CD4-positive, alpha-beta memory T cell (primary cell): ENCODE measurements at places on chromosomes 2 and 18. TPM values are rescaled to one million over a fixed set of nuclear protein-coding genes. Genes with fewer than 3 reads are reported as not detected.

- no peaks in the 10 kb centered on the region for H3K27me3 ChIP-seq
- DNase-seq = no peak
- peaks cover 100% of the 10 kb centered on the region for H3K4me1 ChIP-seq
- no peak overlapping the region for H3K27ac ChIP-seq
- H3K4me3 ChIP-seq = no peak overlapping the region
These were observed 128.5 kb downstream of the SPTBN1 start for GRCh38 chr2:54584598-54584997.

- H3K36me3 ChIP-seq = no peaks in the 10 kb centered on the region
- H3K27me3 ChIP-seq = no peaks in the 10 kb centered on the region
- no peak for DNase-seq
- H3K27ac ChIP-seq = no peak overlapping the region
These were observed 46.4 kb downstream of the ASXL2 start for GRCh38 chr2:25831746-25832449.

DNA sequence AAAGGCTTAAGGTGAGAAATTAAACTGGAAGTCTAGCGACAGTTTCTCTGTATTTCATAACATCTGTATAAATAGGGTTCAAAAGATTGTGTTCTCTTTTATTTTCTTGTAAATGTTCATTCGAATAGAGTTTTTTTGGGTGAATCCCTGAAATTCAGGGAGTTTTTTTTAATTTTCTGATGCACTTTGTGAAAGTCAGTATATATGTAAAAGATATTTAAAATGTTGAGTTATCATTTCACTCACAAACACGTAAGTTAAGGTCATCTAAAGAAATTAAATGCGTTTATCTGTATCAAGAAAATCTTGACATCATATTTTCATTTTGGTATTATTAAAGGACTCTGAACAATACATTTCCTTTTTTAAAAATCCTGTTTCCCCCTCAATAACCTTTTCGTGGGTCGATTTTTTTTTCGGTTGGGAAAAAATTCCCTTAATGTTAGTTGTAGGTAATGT is 3.4 kb downstream of the SP9 start:
- no peak overlapping the region for H3K4me3 ChIP-seq
- peaks cover 75% of the 10 kb centered on the region for H3K4me1 ChIP-seq
- no peaks in the 10 kb centered on the region for H3K36me3 ChIP-seq
- H3K27ac ChIP-seq = no peak overlapping the region

DNA sequence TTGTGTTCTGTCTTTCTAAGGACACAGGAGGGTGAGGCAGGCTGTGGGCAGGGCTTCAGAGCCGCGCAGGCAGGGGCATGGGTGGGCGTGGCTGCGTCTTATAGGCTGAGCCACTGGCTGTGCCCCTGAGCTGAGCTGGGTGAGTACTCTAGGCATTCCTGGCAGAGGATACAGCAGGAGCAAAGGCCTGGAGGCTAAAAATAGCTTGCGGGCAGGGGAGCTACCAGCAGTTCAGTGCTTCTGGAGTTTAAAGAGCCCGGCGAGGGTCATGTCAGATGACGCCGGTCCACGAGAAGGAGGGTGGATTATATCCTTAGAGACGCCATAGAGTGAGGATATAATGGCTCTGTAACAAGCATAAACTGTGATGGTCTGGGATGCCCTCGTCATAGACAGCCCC is 31.5 kb upstream of the PDIA6 start:
- H3K4me1 ChIP-seq = no peaks in the 10 kb centered on the region
- H3K27me3 ChIP-seq = no peaks in the 10 kb centered on the region
- no peak for DNase-seq
- no peak overlapping the region for H3K27ac ChIP-seq
- no peak overlapping the region for H3K4me3 ChIP-seq

- H3K27me3 ChIP-seq = no peaks in the 10 kb centered on the region
- no peak overlapping the region for H3K4me3 ChIP-seq
- H3K27ac ChIP-seq = no peak overlapping the region
- H3K36me3 ChIP-seq = no peaks in the 10 kb centered on the region
These were observed 148.5 kb upstream of the GYPC start for GRCh38 chr2:126507425-126507911.

DNA sequence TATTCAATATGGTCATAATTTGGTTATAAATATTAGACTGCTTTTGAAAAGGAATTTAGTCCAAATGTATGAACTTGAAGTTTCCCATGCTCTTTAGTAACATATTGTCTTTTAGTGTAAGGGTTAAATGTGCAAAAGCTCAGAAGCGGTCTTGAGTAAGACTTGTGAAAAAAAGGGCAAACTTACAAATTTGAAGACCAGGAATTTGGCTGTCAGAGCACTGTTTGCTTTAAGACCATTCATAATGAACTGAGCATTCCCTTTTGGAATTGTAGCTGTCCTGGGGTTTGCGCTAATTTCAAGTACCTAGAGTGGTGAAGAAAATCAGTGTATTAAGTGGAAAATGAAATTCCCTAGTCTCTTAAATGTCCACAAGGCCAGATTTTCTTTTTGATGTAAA is 6.9 kb upstream of the ZEB2 start:
- peaks cover 18% of the 10 kb centered on the region for H3K4me1 ChIP-seq
- H3K4me3 ChIP-seq = no peak overlapping the region
- no peak overlapping the region for H3K27ac ChIP-seq
- no peaks in the 10 kb centered on the region for H3K36me3 ChIP-seq

DNA sequence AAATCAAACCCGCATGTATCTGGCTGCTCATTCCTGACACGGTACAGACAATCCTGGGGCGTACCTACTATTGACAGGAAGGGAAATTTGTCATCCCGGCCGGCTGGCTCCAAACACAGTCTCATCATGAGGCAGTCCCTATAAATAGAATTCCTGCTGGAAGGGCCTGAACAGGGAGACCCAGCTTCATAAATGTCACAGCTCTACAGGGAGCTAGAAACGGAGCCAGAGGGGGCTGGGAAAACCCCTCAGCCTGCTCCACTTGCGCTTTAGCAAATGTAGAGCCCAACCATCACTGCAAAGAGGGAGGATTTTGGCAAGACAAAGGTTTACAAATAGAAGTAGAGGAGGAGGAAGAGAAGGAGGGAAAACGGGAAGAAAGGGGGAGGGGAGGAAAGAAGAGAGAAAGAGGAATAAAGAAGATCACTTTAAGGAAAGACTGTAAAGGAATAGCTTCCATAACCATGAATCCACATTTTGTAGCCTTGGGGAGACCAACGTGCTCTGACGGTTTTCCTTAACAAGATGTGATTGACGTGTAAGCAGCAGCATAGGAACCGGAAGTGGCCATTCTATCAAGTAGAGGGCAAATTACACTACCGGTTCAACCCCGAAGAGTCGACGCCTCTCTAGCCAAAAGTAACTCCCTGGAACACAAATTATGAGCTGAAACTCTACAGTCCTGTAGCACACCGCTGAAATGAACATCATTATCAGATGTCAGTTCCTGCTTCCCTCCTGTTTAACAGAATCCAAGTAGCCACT is 56.8 kb upstream of the TTN start:
- no peaks in the 10 kb centered on the region for H3K27me3 ChIP-seq
- H3K4me3 ChIP-seq = no peak overlapping the region
- no peak overlapping the region for H3K27ac ChIP-seq
- no peaks in the 10 kb centered on the region for H3K4me1 ChIP-seq
- no peaks in the 10 kb centered on the region for H3K36me3 ChIP-seq
- DNase-seq = no peak

- H3K27me3 ChIP-seq = no peaks in the 10 kb centered on the region
- H3K36me3 ChIP-seq = no peaks in the 10 kb centered on the region
- no peak overlapping the region for H3K4me3 ChIP-seq
- H3K27ac ChIP-seq = no peak overlapping the region
- no peaks in the 10 kb centered on the region for H3K4me1 ChIP-seq
- no peak for DNase-seq
These were observed 59.2 kb upstream of the PEX13 start for GRCh38 chr2:60958361-60958760.

Gene TMEFF2
- not detected for polyA plus RNA-seq

Gene CNGA3
- polyA plus RNA-seq = not detected

Gene GALNT3
- polyA plus RNA-seq = 0.94 TPM

Gene IHH
- polyA plus RNA-seq = not detected

DNA sequence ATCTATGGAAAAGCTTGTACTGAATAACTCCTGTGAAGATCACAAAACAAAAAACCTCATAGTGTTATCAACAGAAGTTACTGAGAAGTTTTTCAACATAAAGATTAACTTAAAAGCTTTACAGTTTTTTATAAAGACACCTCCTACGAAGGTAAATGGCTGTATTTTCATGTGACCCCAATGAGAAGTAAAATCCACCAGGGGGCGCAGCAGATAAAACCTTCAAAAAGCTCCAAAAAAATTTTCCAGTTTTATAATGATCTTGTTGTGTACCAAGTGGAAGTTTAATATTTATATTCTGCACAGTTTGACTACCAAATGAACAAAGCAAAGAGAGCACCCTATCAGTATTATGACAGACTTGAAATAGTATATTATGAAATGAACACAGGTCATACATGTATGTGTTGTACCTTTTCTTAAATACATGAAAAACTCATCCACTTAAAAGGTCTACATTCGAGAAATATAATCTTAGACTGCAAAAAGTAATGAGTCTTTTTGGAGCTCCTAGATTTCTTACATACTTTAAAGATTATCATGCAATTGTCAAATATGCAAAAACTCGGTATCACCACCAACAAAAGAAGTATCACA is 38.5 kb downstream of the PNO1 start:
- H3K4me1 ChIP-seq = peaks cover 47% of the 10 kb centered on the region
- no peak overlapping the region for H3K27ac ChIP-seq
- H3K36me3 ChIP-seq = no peaks in the 10 kb centered on the region
- no peak overlapping the region for H3K4me3 ChIP-seq
- no peaks in the 10 kb centered on the region for H3K27me3 ChIP-seq

Gene MALL
- polyA plus RNA-seq = not detected

Gene ELOA2
- polyA plus RNA-seq = not detected

DNA sequence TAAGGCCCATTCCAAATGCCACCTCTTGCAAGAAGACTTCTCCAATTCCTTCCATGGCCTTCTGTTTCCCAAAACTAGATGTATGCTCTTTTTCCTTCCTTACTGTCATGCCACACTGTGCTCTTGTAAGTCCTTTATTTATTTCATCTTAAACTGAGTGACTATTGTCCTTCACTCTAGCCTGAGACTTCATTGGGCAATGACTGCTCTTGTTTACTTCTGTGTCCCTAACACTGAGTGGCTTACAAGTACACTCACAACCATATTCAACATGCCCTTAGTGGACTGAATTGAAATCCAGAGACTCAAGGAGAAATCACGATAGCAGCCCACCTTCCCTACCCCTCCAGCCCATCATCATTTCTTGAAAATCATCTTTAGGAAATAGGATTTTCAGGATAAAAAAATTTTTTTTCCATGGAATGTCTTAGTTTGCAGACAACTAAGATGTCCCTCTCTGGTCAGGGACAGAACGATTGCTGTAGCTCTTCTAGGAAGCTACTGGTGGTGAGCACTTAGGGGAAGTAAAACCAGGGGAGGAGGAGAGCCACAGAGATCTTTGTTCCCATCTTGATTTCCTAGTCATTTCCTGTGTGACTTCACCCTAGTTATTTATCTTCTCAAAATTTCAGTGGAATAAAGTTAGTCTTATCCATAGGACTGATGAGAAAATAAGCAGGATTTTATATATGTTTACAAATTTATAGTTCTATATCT is 80.7 kb downstream of the CYRIA start:
- no peaks in the 10 kb centered on the region for H3K27me3 ChIP-seq
- H3K4me3 ChIP-seq = no peak overlapping the region
- no peaks in the 10 kb centered on the region for H3K36me3 ChIP-seq
- no peaks in the 10 kb centered on the region for H3K4me1 ChIP-seq
- DNase-seq = no peak

- H3K36me3 ChIP-seq = no peaks in the 10 kb centered on the region
- H3K27me3 ChIP-seq = no peaks in the 10 kb centered on the region
- no peak overlapping the region for H3K4me3 ChIP-seq
- no peak for DNase-seq
- H3K27ac ChIP-seq = no peak overlapping the region
These were observed 10.6 kb downstream of the MFSD6 start for GRCh38 chr2:190418727-190419126.

GRCh38 chr2:46227022-46227421 is 70.2 kb upstream of the EPAS1 start:
- H3K36me3 ChIP-seq = no peaks in the 10 kb centered on the region
- no peak for DNase-seq
- peaks cover 33% of the 10 kb centered on the region for H3K4me1 ChIP-seq
- H3K4me3 ChIP-seq = no peak overlapping the region
- H3K27me3 ChIP-seq = no peaks in the 10 kb centered on the region

- H3K27ac ChIP-seq = no peak overlapping the region
- H3K4me3 ChIP-seq = no peak overlapping the region
- H3K27me3 ChIP-seq = no peaks in the 10 kb centered on the region
- no peaks in the 10 kb centered on the region for H3K4me1 ChIP-seq
- no peak for DNase-seq
- no peaks in the 10 kb centered on the region for H3K36me3 ChIP-seq
These were observed 230.6 kb downstream of the FBXO15 start for GRCh38 chr18:73917046-73917445.

GRCh38 chr2:37215250-37215649 is 16.1 kb downstream of the CEBPZ start:
- no peak for DNase-seq
- no peak overlapping the region for H3K27ac ChIP-seq
- no peak overlapping the region for H3K4me3 ChIP-seq

Gene COLEC12
- not detected for polyA plus RNA-seq

DNA sequence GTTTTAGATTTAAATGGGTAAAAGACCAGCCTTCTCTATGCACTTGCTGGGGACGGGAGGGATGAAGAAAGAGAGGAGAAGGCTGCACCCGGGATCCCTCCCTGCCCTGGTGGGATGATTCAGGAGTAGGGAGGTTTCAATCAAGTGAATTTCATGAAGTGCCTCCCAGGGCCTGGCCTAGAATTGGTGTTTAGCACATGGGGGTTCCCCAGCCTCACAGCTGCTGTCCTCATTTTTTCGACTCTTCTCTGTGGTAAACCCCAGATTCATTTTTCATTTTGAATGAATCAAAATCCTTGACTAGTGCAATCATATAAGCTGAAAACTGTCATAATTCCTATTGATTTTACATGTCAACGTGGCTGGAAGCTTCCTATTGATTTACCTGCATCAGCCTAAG is 81.1 kb downstream of the LPIN1 start:
- H3K4me3 ChIP-seq = no peak overlapping the region
- H3K4me1 ChIP-seq = peaks cover 28% of the 10 kb centered on the region

GRCh38 chr2:229523663-229524062 is 190.7 kb downstream of the DNER start:
- no peaks in the 10 kb centered on the region for H3K36me3 ChIP-seq
- H3K27ac ChIP-seq = no peak overlapping the region

GRCh38 chr18:2154278-2154677 is 417.0 kb downstream of the METTL4 start:
- no peaks in the 10 kb centered on the region for H3K4me1 ChIP-seq
- no peak overlapping the region for H3K4me3 ChIP-seq
- no peak overlapping the region for H3K27ac ChIP-seq
- no peaks in the 10 kb centered on the region for H3K36me3 ChIP-seq

Gene BOK
- not detected for polyA plus RNA-seq

- no peaks in the 10 kb centered on the region for H3K36me3 ChIP-seq
- H3K27me3 ChIP-seq = no peaks in the 10 kb centered on the region
- no peak overlapping the region for H3K4me3 ChIP-seq
- no peak for DNase-seq
These were observed 40.0 kb downstream of the TXNL1 start for GRCh38 chr18:56598422-56598821.

GRCh38 chr2:24182507-24182906 is 7.7 kb downstream of the FAM228A start:
- H3K27ac ChIP-seq = no peak overlapping the region
- no peaks in the 10 kb centered on the region for H3K36me3 ChIP-seq
- H3K27me3 ChIP-seq = no peaks in the 10 kb centered on the region

Gene ASAP2
- not detected for polyA plus RNA-seq

- no peaks in the 10 kb centered on the region for H3K27me3 ChIP-seq
- no peaks in the 10 kb centered on the region for H3K4me1 ChIP-seq
- H3K36me3 ChIP-seq = no peaks in the 10 kb centered on the region
- H3K27ac ChIP-seq = no peak overlapping the region
- DNase-seq = no peak
These were observed 448.9 kb upstream of the ETAA1 start for GRCh38 chr2:66948234-66948633.
